ENCODE measurements at places on chromosomes 11 and 22. TPM values are rescaled to one million over a fixed set of nuclear protein-coding genes. Genes with fewer than 3 reads are reported as not detected.

Gene TRIM29
- total RNA-seq, result not detected

Gene C11orf97
- total RNA-seq, result not detected

Gene UCP3
- 1.1 TPM for total RNA-seq

Gene SOX10
- not detected for total RNA-seq

Gene VSIG2
- total RNA-seq, result 0.31 TPM

Gene MYO18B
- 1.6 TPM for total RNA-seq

Gene GPR83
- not detected for total RNA-seq

Gene DDI1
- not detected for total RNA-seq

Gene CD3E
- 364 TPM for total RNA-seq

Gene PRRG4
- total RNA-seq, result 0.90 TPM

GRCh38 chr11:75112200-75112599 is 15.5 kb upstream of the OR2AT4 start:
- H3K27me3 ChIP-seq, result peaks cover 28% of the 10 kb centered on the region

DNA sequence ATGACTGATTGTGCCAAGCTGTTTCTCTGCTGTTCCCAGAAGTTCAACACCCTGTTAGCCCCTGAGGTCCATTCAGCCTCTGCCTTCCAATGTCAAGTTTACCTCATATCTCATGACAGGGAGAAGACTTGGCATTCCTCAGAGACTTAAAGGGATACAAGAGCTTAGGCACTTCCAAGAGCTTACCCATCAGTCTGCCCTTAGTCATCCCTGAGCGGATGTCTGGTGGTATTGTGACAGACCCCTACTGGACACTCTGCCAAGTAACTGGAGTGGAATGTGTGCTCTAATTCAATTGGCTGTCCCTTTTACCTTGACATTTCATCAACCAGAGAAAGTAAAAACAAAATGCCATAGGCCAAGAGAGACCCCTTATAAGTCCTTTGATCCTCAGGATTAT is 151.5 kb downstream of the AASDHPPT start:
- no peak for DNase-seq
- H3K27me3 ChIP-seq, result no peaks in the 10 kb centered on the region
- no peak overlapping the region for H3K27ac ChIP-seq

DNA sequence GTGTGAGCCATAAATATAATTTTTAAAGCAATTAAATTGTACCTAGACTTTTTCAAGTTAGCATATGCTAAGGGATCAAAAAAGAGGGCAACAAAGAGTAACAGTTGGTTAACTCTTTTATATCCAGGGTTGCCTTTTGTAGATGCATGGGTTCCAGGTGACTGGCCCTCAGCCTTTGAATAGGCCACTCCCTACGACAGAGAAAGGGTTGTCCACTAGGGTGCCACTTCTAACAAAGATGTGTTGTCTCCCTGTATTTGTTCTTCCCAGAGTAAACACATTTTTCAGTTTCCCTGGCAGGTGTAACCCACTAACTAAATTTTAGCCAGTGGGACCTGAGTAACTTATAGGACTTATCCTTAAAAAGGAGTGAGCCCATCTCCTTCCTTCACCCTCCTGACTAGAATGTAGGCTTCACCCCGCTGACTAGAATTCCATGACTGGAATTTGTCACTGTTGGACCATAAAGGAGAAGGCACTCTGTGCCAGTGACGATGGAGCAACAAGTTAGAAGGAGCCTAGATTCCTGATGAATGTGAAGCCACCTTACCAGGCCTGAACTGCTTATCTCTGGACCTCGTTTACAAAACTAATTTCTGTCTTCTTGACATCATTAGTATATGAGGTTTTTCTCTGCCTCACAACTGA is 16.6 kb downstream of the TUG1 start:
- no peak overlapping the region for H3K27ac ChIP-seq
- DNase-seq, result no peak
- H3K27me3 ChIP-seq, result no peaks in the 10 kb centered on the region
- no peaks in the 10 kb centered on the region for H3K4me1 ChIP-seq

GRCh38 chr22:42418811-42419242 is 13.4 kb downstream of the NFAM1 start:
- H3K27ac ChIP-seq, result no peak overlapping the region
- no peak overlapping the region for H3K4me3 ChIP-seq
- H3K27me3 ChIP-seq, result no peaks in the 10 kb centered on the region
- no peaks in the 10 kb centered on the region for H3K36me3 ChIP-seq
- no peak for DNase-seq

DNA sequence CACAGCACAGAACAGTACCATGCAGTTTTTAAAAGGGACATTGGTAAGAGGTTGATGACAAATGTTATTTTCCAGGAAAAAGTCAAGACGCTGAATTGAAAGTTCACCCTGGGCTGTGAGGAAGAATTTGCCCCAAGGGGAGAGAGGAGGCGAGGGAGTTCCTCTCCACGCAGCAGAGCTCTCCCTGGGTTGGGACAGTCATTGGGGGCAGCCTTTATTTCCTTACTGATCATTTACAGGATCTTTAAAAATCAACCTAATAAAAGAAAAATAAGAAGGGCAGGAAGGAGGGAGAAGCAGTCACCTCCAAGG is 49.9 kb upstream of the WNT7B start:
- H3K4me1 ChIP-seq, result peaks cover 12% of the 10 kb centered on the region
- peak overlapping the region; percentile 40 for H3K4me3 ChIP-seq
- DNase-seq, result no peak
- H3K27ac ChIP-seq, result no peak overlapping the region

DNA sequence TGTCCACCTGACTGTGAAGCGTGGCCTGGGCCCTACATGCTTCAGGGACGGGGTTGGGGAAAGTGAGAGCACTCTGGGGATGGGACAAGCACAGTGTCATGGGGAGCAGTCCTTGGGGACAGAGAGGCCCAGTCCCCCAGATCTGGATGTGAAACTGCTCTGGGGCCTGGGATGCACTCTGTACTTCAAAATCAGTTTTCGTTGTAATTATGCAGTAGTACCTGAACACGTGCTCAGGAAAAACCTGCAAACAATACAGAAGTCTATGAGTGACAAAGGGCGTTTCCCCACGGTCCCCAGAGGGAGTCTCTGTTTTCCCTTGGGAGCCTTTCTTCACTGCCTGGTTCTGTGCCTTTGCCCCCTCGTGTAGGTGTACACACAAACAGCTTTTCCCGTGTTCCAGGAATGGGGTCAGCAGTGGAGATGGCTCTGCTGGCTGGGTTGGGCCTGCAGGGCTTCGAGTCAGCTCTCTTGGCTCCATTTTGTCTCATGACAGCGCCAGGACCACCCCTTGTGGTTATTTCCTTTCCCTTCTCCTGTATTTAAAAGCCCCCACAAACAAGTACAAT is 5.2 kb upstream of the TNFRSF13C start:
- peaks cover 8% of the 10 kb centered on the region for H3K27me3 ChIP-seq
- H3K4me3 ChIP-seq, result no peak overlapping the region
- H3K4me1 ChIP-seq, result peaks cover 15% of the 10 kb centered on the region
- DNase-seq, result no peak
- H3K36me3 ChIP-seq, result peaks cover 9% of the 10 kb centered on the region

- H3K36me3 ChIP-seq, result no peaks in the 10 kb centered on the region
- no peaks in the 10 kb centered on the region for H3K4me1 ChIP-seq
- H3K27me3 ChIP-seq, result no peaks in the 10 kb centered on the region
- no peak overlapping the region for H3K27ac ChIP-seq
- DNase-seq, result no peak
- H3K4me3 ChIP-seq, result no peak overlapping the region
Observed at GRCh38 chr22:23984430-23984829, 4.5 kb downstream of the GSTT2 start.

GRCh38 chr11:27837895-27838563 is 137.8 kb upstream of the BDNF start:
- no peak for DNase-seq
- no peak overlapping the region for H3K27ac ChIP-seq
- no peaks in the 10 kb centered on the region for H3K4me1 ChIP-seq
- H3K27me3 ChIP-seq, result peaks cover 10% of the 10 kb centered on the region
- no peaks in the 10 kb centered on the region for H3K36me3 ChIP-seq

- no peak overlapping the region for H3K4me3 ChIP-seq
- H3K36me3 ChIP-seq, result no peaks in the 10 kb centered on the region
- no peak overlapping the region for H3K27ac ChIP-seq
- no peak for DNase-seq
Observed at GRCh38 chr11:95297680-95298452, 66.9 kb upstream of the SESN3 start.

GRCh38 chr11:72174302-72175070 is 17.5 kb upstream of the FOLR1 start:
- H3K27ac ChIP-seq, result no peak overlapping the region
- no peak for DNase-seq
- H3K4me3 ChIP-seq, result no peak overlapping the region
- no peaks in the 10 kb centered on the region for H3K4me1 ChIP-seq
- no peaks in the 10 kb centered on the region for H3K27me3 ChIP-seq
- H3K36me3 ChIP-seq, result no peaks in the 10 kb centered on the region

DNA sequence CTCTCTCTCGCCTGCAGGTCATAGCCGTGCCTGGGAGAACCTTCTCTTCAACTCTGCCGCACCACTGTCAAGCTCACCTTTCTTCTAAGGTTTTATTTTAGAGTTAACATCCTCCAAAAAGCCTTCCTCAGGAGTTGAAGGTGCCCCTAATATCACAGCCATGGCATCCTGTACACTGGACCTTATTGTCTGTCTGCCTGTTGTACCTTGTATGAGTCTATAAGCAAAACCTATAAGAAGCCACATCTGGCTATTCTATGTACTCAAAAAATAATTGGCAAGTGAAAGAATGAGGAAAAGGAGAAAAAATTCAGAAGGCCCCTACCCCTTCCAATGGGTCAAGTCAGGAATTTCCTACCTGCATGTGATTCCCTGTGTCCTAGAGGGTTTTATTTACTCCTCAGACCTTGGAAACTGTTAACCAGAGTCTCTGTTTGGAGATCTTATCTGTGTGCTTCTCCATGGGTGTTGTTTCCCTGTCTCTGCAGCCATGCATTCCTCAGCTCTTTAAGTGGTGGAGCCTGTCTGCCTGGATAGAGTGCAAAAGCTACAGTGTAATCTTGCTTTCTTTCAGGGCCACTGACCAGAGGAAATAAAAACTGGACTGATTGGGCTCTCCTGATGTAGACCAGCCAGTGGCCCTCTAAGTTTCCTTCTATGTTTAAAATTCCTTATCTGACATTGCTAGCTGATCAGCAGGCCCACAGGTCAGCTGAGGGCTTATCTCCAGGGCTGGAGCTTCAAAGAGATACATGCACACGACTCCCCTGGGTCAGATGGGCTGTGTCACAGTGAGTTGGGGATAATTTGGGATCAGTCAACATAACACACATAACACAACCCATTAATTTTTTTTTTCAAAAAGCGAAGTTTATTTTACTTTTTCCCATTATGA is 37.6 kb upstream of the TMEM135 start:
- no peak overlapping the region for H3K4me3 ChIP-seq
- no peaks in the 10 kb centered on the region for H3K4me1 ChIP-seq
- H3K36me3 ChIP-seq, result no peaks in the 10 kb centered on the region
- peaks cover 10% of the 10 kb centered on the region for H3K27me3 ChIP-seq

GRCh38 chr11:92776676-92777075 is 192.8 kb upstream of the MTNR1B start:
- no peaks in the 10 kb centered on the region for H3K36me3 ChIP-seq
- H3K4me3 ChIP-seq, result no peak overlapping the region
- peaks cover 5% of the 10 kb centered on the region for H3K27me3 ChIP-seq
- H3K27ac ChIP-seq, result no peak overlapping the region
- DNase-seq, result no peak

DNA sequence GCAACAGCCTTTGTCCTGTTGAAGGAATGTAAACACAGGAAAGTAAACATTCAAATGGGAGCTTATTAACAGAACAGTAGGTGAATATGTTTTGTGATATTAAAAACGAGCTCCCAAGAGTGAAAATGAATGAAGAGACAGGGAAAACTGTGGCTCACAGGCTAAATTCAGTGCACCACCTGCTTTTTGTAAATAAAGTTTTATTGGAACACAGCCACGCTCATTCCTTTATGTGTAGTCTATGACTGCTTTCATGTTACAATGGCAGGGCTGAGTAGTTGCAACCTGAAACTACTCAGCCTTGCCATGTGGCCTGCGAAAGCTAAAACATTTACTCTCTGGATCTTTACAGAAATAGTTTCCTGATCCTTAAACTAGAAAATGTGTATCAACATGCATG is 136.9 kb downstream of the MYO18B start:
- H3K4me1 ChIP-seq, result no peaks in the 10 kb centered on the region
- no peak for DNase-seq
- H3K4me3 ChIP-seq, result no peak overlapping the region
- H3K27me3 ChIP-seq, result peaks cover 4% of the 10 kb centered on the region
- no peaks in the 10 kb centered on the region for H3K36me3 ChIP-seq
- no peak overlapping the region for H3K27ac ChIP-seq

GRCh38 chr11:116910378-116910777 is 73.0 kb upstream of the APOA1 start:
- no peak overlapping the region for H3K27ac ChIP-seq
- H3K4me3 ChIP-seq, result no peak overlapping the region
- peaks cover 5% of the 10 kb centered on the region for H3K36me3 ChIP-seq
- DNase-seq, result no peak
- H3K27me3 ChIP-seq, result no peaks in the 10 kb centered on the region

DNA sequence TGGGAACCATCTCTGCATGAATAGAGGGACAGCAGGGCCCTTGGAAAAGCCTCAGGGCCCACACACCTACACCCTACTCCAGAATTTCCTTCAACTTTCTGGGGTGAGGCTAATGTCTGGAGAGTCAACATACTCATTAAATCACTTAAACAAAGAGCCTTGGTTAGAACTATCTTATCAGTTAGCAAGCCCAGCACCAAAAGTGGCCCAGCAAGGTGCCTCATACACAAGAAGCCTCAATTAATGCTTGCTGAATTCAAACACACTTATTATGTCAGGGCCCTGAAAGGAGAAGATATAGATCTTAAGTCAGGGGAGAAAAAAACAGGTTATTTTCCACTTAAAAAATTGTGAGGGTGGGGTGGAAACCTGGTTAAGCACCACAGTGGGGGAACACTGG is 61.4 kb downstream of the C11orf58 start:
- H3K4me3 ChIP-seq, result no peak overlapping the region
- peaks cover 24% of the 10 kb centered on the region for H3K4me1 ChIP-seq
- H3K27ac ChIP-seq, result no peak overlapping the region
- no peaks in the 10 kb centered on the region for H3K27me3 ChIP-seq
- no peak for DNase-seq

GRCh38 chr11:45936511-45937054 is 14.1 kb downstream of the LARGE2 start:
- no peak for DNase-seq
- no peak overlapping the region for H3K4me3 ChIP-seq
- no peaks in the 10 kb centered on the region for H3K36me3 ChIP-seq
- no peak overlapping the region for H3K27ac ChIP-seq
- no peaks in the 10 kb centered on the region for H3K27me3 ChIP-seq

GRCh38 chr22:46770726-46771125 is 8.3 kb downstream of the TBC1D22A start:
- peak overlapping the region; percentile 64 for H3K4me3 ChIP-seq
- DNase-seq, result no peak
- H3K27me3 ChIP-seq, result no peaks in the 10 kb centered on the region

Data from activated naive CD8-positive, alpha-beta T cell treated with anti-CD3 and anti-CD28 coated beads for 36 hours (primary cell).